Activated CD8-positive, alpha-beta memory T cell treated with anti-CD3 and anti-CD28 coated beads for 4 hours (primary cell): ENCODE measurements at places on chromosomes 6 and 20.

GRCh38 chr6:101462576-101462975 is 69.1 kb downstream of the GRIK2 start:
- no peak for DNase-seq

DNA sequence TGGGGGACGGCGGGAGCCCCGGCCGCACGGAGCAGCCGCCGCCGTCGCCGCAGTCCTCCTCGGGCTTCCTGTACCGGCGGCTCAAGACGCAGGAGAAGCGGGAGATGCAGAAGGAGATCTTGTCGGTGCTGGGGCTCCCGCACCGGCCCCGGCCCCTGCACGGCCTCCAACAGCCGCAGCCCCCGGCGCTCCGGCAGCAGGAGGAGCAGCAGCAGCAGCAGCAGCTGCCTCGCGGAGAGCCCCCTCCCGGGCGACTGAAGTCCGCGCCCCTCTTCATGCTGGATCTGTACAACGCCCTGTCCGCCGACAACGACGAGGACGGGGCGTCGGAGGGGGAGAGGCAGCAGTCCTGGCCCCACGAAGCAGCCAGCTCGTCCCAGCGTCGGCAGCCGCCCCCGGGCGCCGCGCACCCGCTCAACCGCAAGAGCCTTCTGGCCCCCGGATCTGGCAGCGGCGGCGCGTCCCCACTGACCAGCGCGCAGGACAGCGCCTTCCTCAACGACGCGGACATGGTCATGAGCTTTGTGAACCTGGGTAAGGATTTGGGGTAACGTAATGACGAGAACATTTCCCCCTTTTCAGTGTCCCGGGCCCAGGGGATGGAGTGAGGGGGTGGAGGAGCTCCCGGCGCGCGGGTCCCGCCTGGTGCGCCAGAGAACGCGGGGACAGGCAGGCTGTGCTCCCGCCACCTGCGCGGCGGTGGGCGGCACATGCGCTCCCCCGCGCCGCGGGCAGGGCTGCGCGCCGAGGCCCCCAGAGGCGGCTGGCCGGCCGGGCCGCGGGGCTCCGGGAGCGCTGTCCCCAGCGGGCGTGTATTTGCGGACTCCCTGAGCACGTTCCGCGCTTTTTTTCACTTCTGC is 1.4 kb downstream of the BMP6 start:
- no peak for DNase-seq

DNA sequence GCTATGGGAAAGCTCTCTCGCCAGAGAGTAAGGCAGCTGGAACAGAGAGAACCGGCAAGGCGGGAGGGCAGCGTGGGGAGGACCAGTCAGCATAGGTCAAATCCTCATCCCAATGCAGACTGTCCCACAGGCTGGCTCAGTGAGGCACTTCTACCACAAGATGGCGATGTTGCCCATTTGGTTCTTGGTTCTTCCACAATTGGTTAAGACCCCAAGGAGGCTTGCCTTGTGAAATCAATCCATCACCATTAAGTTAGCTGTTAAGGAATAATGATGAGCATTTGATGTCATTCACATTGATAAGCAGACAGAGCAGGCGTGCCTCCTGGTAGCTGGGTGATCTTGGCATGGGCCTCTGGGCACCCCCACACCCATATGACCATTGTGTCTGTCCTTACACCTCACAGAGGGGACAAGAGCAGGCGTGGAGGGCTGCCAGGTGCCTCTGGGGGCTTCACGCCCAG is 2.4 kb downstream of the CSTL1 start:
- peak; percentile 29 for DNase-seq

- no peak for DNase-seq
These were observed 284.2 kb downstream of the LRFN2 start for GRCh38 chr6:40302856-40303454.

DNA sequence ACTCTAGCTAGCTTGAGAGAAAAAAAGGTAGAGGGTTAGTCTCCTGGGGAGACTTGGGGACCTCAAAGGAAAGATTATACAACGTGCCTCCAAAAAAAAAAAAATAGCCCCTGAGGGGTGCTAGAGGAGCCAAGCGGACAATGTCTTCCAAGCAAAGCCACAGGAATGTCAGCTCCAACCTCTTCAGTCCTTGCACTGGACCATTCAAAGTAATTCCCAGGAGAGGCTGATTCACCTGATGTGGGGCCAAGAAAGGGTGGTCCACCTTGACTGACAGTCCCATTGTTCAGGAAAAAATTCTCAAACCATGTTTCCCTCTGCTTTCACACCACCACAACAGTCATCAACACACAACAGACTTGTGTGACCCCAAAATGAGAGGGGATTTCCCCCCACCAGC is 30.7 kb downstream of the ASIP start:
- no peak for DNase-seq

DNA sequence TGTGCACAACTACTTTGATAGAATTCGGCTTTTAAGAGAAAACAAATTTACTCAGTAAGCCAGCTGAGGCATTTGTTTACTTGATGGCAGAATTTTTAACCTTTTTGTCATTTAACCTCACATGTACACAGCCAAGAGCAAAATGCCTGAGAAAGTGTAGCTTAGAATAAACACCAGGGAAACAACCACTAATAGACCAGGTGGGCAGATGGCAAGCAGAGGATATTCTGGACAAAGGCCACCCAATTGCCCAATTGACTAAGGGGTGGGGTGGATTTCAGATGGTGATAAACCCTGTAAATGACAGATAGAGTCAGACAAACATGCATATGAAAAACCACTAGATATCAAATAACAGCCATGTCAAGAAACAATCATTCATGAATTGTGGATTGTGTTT is 190.7 kb upstream of the FBXL4 start:
- no peak for DNase-seq

GRCh38 chr6:38984723-38985122 is 63.9 kb upstream of the GLP1R start:
- DNase-seq: no peak

DNA sequence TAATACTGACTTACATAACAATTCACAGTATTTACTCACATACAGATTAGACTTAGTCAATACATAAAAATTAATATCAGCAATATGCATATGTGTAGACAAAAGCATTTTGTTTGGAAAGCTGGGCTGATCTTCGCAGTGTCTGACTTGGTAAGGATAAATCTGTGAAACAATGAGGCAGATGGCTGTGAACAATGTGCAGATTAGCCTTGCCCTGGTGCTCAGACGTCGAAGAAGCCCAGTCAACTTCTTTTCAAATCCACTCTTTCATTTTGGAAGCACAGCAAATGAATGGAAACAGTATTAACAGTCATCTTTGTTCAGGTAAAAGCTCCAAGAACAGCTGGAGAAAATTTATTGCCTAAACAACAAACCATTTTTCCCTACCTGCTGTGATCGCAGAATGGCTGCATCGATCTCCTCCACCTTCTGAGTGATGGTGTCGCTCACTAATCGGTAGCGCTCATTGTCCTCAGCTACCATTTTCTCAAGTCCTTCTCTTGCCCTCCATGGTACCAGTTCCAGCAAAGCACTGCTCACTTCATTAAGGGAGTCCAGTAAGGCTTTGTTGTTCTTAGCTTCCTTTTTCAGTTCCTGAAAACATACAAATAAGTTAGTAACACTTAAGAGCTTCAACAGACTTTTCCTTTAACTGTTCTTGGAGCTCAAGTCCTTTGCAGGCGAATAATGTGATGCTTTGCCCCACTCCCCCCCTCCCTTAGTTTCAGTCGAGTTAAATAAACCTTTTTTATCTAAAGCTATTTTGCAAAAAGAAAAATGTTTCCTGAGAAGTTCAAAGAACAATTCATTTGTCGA is 116.5 kb downstream of the DST start:
- DNase-seq: no peak

DNA sequence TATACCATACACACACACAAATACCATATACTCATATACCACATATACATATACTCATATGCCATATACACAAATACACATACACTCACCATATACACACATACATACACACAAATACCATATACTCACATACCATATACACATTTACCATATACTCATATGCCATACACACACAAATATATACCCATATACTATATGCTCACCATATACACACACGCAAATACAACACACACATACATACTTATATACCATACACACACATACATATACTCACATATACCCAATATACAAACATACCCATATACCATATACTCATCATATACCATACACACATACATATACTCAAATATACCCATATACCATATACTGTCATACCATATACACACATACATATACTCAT is 99.2 kb downstream of the ZMYND8 start:
- no peak for DNase-seq

- DNase-seq: no peak
These were observed 179.2 kb downstream of the PRL start for GRCh38 chr6:22117631-22118030.

GRCh38 chr6:96876886-96877545 is 20.7 kb downstream of the NDUFAF4 start:
- no peak for DNase-seq

- no peak for DNase-seq
These were observed 134.6 kb downstream of the ATXN1 start for GRCh38 chr6:16626650-16627049.
